Omental fat pad (tissue), 4 donors: ENCODE measurements at places on chromosomes 1 and 21.

- DNase-seq, result no peak
These were observed 1.8 kb upstream of the TTC34 start for GRCh38 chr1:2803086-2803930.

DNA sequence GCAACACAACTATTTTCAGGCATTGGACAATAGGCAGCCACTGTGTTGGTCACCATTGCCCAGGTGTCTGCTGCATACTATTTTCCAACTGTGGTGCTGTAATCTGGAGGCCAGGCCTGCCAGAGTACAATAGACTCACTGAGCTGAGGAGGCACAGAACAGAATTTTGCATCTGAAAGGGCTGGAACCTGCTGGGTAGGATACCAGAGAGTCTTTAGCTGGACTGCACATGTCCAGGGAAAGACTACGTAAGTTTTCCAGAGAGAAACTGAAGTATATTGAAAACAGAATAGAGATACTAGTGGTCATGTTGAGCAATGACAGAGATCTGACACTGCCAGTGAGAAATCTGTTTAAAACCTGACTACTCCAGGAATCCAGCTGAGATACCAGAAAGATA lies 200.8 kb downstream of the RASAL2 start:
- no peak for DNase-seq

- DNase-seq, result no peak
These were observed 690.6 kb upstream of the ZP4 start for GRCh38 chr1:238581332-238581731.

- DNase-seq, result no peak
These were observed 22.1 kb upstream of the SMYD3 start for GRCh38 chr1:246528933-246529731.

GRCh38 chr1:16050328-16050727 lies 6.7 kb downstream of the CLCNKB start:
- DNase-seq, result no peak
